ENCODE measurements at places on chromosomes 7 and 10.

DNA sequence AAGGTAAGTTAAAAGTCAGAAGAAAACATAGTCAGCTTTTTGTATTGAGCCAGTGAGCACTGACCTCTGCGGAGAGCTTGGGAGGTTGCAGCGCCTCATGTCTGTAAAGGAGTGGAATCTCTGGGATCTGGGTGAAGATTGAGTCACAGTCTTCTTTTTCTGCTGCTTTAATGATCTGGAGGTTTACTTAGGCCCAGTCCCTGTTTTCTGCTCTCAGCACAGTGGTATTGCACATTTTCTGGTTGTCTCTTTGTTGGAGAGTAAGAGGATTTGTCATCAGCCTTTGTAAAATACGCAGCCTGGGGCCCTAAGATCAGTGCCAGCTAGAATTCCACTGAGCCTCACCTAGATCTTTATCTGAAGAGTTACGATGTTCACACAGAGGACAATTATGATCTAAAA, 58.3 kb upstream of the GJD4 start:
- no peak for DNase-seq

DNA sequence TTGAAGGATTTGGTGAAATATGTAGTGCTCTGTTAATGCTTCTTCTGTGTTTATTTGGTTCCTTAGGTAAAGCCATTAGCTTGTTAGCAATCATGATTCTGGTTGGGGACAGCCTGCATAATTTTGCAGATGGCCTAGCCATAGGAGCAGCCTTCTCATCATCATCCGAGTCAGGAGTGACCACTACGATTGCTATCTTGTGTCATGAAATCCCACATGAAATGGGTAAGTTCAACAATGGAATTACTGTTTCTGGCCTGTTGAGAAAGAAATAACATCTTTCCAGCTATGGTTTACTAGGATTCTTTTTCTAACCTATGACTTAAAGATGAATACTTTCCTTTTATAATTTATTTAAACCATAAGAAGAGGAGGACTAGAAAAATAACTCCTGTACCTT, 48.9 kb downstream of the SLC39A12 start:
- no peak for DNase-seq

GRCh38 chr10:51257511-51258248, 183.4 kb downstream of the PRKG1 start:
- DNase-seq = no peak

DNA sequence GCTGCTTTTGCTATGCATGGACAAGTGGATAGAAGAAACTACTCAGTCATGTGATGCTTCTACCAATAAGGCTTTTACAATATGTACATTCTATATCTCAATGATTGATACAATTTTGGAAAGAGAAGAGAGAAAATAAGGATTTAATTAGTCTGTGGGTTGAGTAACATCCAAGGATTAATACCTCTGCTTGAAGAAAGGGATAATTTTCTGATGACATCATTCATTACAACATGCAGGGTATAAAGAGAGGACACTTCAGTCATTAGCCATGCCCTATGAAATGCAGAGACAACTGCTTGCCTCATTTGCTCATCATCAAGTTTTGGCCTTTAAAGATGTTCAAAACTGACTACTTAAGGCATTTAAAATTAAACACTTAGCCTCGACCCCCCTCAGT, 237.3 kb downstream of the AHR start:
- no peak for DNase-seq

GRCh38 chr7:20284771-20285143, 45.9 kb upstream of the ITGB8 start:
- DNase-seq = no peak

GRCh38 chr10:87702973-87703294, 43.3 kb downstream of the PAPSS2 start:
- DNase-seq = no peak

GRCh38 chr7:86911659-86912058, 147.8 kb downstream of the ELAPOR2 start:
- no peak for DNase-seq

GRCh38 chr10:45592926-45593325, 79.6 kb downstream of the ZFAND4 start:
- no peak for DNase-seq

GRCh38 chr7:23168111-23168885, 13.6 kb upstream of the NUP42 start:
- no peak for DNase-seq

- no peak for DNase-seq
These were observed 119.0 kb downstream of the LMBR1 start for GRCh38 chr7:156773966-156774365.

GRCh38 chr10:114174695-114175188, 739 bp upstream of the CCDC186 start:
- DNase-seq = no peak

DNA sequence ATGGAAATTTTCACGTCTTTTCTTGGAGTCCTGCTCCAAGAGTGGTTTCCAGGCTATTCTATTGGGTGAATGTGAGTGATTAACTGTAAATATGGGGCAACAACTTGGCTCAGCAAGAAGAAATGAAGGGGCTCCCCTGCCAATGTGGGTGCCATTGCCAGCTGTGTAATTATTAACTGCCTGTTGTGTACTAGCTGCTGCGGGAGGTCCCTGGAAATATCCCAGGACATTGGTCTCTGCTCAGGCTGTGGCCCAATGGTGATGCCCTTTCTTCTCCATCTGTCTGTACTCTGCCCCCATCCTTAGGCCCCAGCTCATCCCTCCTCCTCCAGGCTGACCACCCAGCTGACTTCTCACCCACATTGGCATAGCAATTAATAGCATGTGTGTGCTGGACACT, 29.4 kb downstream of the NPTX2 start:
- no peak for DNase-seq

GRCh38 chr10:123229927-123230630, 75.9 kb downstream of the BUB3 start:
- no peak for DNase-seq

- DNase-seq = no peak
These were observed 105.1 kb downstream of the GATA3 start for GRCh38 chr10:8159341-8160165.

GRCh38 chr10:75588031-75588430, 156.6 kb downstream of the LRMDA start:
- no peak for DNase-seq

DNA sequence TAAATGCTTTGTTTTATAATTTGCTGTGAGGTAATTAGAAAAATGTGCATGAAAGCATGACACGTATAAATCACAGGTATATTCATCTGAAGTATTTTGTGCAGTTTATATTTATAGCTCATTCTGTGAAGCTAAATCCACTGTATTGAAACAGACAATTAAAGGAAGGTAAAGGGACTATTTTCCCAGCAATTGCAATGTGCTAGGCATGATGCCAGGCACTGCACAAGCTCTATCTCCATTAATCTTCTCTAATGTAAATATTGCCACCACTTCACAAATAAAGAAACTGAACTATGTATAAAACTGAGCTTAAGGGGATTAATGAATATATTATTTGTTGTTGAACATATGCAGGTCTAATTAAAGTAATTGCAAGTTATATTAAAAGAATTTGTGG, 1012.5 kb downstream of the NRG3 start:
- DNase-seq = no peak

DNA sequence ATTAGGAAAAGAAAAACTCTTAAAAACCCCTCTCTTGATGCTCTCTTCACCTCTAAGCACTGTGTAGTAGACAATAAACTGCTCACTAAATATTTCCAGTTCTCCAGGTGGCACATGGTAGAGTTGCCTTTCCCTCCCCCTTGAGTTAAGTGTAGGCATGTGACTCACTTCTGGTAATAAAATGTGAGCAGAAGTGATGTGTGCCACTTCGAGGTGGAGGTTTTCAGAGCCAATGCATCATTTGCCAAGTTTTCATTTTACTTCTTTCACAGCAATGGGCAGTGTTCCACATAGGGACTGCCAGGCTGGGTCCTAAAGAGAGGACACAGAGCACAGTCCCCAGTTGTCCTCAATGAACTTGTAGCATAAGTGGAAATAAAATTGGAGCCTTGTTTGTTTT, 131.6 kb upstream of the NPY start:
- DNase-seq = no peak

- no peak for DNase-seq
These were observed 9.6 kb upstream of the VIPR2 start for GRCh38 chr7:159154243-159154642.

- DNase-seq = no peak
These were observed 1119.2 kb downstream of the CNTNAP2 start for GRCh38 chr7:147235645-147236382.

DNA sequence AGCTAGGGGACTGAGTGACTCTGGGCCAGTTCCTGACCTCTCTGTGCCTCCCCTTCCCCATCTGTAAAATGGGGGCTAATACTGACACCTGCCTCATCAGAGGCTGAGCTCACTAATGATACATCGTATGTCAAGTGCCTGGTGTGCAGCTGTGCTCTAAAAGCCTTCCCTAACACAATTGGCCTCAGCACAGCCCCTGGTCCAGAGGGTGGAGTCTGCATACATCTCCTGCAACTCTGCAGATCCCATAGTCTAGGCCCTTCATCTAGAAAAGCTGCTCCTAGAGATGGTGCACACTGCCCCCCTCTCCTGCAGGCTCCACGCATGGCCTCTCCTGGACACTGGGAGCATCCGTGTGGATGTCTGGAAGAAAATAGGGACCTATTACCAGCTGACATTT, 255.0 kb downstream of the RPS24 start:
- DNase-seq = no peak

DNA sequence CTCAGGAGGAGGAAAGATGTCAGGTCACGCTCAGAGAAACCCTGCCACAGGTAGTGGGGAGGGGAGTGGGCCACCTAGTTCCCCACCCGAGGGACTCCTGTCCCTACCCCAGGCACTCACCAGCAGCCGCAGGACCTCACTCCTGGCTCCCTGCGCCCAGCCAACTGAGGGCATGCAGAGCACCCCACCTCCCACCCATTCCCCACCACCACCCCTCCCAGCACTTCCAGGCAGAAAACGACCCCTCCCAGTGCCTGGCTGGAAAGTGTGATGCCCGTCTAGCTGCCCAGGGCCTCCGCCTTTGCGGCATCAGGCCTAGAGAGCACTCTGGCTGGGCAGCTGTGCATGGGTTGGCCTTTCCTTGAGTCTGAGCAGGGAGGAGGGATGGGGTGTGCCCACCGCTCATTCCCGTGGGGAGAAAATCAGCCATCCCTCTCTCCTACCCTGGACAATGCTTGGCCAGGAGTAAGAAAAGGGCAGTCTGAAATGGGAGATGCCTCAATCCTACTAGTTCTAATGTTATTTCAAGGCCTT, 1.3 kb downstream of the C10orf105 start:
- no peak for DNase-seq

- DNase-seq = no peak
These were observed 539.7 kb upstream of the KCND2 start for GRCh38 chr7:119733127-119733879.

DNA sequence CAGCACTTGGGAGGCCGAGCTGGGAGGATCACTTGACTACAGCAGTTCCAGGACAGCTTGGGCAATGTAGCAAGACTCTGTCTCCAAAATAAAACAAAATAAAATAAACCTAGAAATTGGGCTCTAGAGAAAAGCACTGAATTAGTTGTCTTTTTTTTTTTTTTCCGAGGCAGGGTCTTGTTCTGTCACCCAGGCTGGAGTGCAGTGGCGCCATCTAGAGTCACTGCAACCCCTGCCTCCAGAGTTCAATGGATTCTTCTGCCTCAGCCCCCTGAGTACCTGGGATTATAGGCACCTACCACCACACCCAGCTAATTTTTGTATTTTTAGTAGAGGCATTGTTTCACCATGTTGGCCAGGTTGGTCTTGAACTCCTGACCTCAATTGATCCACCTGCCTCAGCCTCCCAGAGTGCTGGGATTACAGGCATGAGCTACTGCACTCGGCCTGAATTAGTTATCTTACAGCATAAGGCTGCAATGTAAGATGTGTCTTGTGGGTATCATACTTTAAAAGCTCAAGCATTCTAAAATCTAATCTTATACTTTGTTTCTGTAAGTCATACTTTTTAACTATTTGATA, 12.8 kb downstream of the MEIG1 start:
- DNase-seq = peak; percentile 36

- no peak for DNase-seq
These were observed 38.6 kb upstream of the ACSL5 start for GRCh38 chr10:112335111-112335867.

GRCh38 chr10:18984531-18984930, 64.1 kb upstream of the MALRD1 start:
- DNase-seq = no peak

GRCh38 chr10:124700293-124701037, 43.7 kb downstream of the FAM53B start:
- DNase-seq = no peak

DNA sequence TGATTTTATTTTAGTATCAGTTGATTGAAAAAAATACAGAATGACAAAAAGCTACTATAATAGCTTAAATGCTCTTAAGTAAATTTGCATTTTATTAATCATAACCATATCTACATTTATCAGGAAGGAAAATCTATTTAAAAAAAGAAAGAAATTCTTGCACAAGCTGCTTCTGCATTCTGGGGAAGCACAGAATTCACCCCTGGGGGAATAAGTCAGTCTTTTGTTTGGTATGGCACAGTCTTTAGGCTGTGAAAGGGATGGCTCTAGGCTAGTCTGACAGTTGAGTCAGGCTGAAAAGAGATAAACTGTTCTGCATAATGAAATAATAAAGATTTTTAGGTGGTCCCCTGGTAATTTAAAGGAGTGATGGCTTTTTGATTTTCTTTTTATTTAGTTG, 37.9 kb downstream of the HTR7 start:
- DNase-seq = no peak

DNA sequence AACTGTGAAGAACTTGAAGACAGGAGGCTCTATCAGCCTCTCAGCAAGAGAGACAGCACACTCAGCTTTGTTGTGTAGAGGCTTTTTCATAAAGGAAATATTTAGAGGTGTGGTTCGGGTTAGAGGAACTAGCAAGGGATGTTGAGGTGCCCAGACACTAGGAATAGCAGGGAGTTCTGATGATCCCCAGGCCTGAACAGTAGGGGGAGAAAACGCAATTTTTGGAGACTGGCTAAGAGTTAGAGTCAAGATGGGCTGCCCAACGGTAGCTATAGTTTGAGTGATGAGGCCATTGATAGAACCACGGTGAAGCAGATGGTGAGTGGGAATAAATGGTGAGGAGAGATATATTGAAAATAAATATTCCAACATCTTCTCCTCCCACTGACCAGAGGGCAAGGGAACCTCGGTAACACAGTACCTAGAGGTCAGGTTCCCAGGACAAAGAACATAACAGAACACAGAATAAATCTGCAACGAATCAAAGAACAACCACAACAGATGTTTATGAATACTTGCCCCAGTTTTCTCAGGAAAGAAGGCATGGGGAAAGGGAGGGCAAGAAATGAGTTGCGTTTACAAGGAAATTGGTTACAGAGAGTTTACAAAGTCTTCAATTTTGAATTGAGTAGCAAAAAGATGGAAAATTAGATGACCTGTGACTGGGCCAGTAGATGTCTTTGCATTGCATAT, 24.2 kb upstream of the BPGM start:
- no peak for DNase-seq

- no peak for DNase-seq
These were observed 9.7 kb upstream of the ANKRD7 start for GRCh38 chr7:118214833-118215182.

DNA sequence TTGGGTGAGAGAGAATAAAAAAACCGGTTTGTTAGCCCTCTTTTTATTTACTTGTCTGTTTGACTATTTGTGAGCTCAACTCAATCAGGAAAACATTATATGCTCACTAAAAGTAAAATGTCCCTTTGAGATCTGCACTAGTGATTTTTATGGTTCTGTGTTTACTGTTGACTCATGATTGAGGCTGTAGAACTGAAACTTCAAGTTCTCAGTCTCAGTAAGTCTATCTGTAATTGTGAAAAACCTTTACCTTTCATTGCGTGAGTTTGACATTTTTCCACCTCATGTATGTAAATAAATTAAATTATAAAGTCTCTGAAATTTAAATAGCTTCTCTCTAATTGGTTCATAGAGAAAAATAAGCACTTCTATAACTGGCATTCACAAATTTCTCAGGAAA, 17.0 kb upstream of the CASD1 start:
- DNase-seq = no peak
